Suppressor macrophage treated with lipopolysaccharide for 4 hours (primary cell): ENCODE measurements at places on chromosomes 11 and 22.
A peak's percentile ranks its signal among the peaks of the same experiment; 100 is the strongest.

GRCh38 chr22:25551396-25551795 is 13.1 kb upstream of the GRK3 start:
- DNase-seq: no peak

GRCh38 chr22:35192129-35192918 is 65.0 kb upstream of the HMGXB4 start:
- DNase-seq: no peak

DNA sequence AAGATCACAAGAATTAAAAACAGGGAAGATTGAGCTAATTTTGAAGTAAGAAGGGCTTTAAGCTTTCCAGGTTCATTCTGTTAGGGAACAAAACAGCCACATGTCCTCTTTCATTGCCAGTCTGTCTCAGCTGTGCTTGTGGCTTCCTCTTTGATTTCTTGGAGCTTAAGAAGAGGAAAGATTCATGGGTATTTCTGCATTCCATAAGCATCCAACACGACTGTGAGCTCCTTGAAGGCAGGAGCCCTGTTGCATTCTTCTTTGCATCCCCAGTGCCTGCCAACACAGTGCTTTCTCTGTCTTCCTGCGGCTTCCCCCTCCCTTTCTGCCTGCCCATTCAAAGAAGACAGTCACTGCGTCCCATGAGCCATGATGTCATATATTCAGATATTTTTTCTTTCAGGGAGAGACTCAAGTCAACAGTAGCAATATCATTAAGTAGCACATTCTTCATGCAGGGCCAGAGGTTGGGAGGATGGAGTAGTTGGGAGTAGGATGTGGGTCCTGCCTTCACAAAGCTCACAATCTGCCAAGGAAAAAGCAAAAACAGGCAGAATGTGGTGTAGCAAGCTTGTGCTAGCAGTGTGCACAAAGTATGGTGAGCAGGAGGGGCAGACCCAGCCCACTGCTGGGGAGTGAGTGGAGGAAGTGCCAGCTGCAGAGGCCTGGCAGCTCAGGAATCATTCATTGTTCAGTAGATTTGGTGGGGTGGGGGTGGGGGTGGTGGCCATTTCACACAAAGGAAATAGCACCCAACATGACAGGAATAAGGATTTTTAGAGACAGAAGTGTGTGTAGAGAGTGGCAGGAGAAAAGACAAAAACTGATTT is 162.1 kb upstream of the RASSF10 start:
- no peak for DNase-seq

DNA sequence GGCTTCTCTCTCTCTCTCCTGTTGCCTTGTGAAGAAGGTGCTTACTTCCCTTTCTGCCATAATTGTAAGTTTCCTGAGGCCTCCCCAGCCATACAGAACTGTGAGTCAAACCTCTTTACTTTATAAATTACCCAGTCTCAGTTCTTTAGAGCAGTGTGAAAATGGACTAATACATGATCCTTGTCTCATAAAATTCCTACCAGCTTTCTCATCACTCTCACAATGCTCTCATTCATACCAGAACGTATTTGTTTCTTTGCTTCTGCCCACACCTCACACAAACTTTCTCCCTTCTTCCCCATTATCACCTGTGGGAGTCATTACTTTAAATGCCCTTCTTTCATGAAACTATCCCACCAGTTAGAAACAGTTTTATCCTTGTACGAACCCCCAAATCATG is 62.7 kb upstream of the ARHGAP42 start:
- DNase-seq: no peak

GRCh38 chr11:124069429-124070401 is 28.6 kb upstream of the OR10G7 start:
- DNase-seq: peak; percentile 74

GRCh38 chr11:104370478-104370877 is 206.5 kb upstream of the PDGFD start:
- no peak for DNase-seq

DNA sequence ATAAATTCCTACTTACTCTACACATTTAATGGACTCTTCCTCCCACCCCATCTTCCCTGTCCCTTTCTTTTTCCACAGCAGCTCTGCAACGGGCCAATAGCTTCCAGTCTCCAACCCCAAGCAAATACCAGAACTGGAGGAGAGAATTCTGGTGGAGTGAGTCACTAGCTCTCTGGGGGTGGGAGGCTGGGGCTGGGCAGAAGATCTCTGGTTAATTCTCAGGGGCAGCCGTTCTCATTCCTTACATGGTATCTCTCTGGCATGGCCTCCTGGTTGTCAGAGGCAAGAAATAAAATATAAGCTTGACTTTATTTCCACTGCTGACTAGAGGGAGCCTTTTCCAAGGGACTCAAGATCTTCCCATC is 90.4 kb upstream of the PARVA start:
- peak; percentile 13 for DNase-seq

DNA sequence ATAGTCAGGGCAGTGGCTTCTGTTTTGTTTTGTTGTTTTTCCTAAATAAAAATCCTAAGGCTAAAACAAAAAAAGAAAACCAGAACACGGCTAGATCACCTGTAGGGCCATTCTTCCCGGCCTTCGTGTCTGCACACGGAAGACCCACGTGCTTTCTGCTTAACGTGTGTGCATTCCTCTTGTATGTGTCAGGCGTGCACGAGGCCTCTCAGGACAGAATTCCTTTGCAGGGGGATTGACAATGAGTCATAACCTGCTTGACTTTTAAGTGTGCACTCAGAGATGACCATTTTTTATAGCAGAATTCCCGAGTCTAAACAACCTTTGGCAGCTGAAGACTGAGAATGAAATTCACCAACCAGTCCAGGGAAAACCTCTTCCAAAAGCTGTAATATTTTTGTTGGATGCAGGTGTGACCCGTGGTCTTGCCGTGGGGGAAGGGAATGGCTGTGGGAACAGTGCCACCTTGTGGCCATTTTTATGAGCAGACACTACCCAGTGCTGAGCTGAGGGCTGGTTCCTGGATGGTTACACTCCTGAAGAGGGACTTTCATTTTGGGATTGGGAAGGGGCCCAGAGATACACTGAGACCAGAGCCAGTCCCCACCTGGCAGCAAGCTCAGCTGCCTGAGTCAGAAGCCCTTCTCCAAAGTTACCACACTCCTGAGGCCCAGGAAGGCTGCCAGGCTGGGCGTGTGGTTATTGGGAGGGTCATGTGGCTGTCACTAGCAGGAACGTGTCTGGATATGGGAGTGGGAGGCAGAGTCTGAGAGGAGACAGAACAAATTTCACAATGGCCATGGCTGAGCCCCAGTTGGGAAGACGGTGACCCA is 35.7 kb upstream of the DKK3 start:
- DNase-seq: peak; percentile 61

- no peak for DNase-seq
Observed at GRCh38 chr11:32758291-32758690, 36.2 kb downstream of the CCDC73 start.

DNA sequence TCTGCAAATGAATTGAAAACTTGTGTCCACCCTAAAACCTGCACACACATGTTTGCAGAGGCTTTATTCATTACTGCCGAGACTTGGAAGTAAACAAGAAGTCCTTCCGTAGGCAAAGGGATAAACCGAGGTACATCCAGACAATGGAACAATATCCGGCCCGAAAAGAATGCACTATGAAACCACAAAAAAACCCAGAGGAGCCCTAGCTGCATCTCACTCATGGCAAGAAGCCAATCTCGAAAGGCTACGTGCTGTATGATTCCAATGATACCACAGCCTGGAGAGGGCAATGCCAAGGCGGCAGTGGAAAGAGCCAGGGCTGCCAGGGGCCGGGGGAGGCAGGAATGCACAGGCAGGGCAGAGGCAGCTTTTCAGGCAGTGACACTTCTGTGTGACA is 3.2 kb upstream of the MRPL23 start:
- DNase-seq: no peak
